ENCODE measurements at places on chromosomes 3 and 15. TPM values are rescaled to one million over a fixed set of nuclear protein-coding genes. Genes with fewer than 3 reads are reported as not detected.
A peak's percentile ranks its signal among the peaks of the same experiment; 100 is the strongest.

Gene FAM81A
- total RNA-seq, result 0.35 TPM

Gene EPHA6
- total RNA-seq, result 0.26 TPM

Gene SIDT1
- total RNA-seq, result 1.5 TPM

Gene MORC1
- not detected for total RNA-seq

Gene A4GNT
- total RNA-seq, result not detected

Gene CCR1
- total RNA-seq, result 39.7 TPM

Gene DUSP7
- 17.2 TPM for total RNA-seq

Gene MPI
- total RNA-seq, result 32.2 TPM

Gene DGKG
- 1.7 TPM for total RNA-seq

Gene RETNLB
- not detected for total RNA-seq

Gene MYZAP
- 65.5 TPM for total RNA-seq

Gene ANKRD63
- not detected for total RNA-seq

Gene PLIN1
- total RNA-seq, result 1,691 TPM

Gene CPB1
- total RNA-seq, result 5.6 TPM

Gene CADPS
- 0.45 TPM for total RNA-seq

- DNase-seq, result no peak
Measured at GRCh38 chr3:101122681-101123080, 129.5 kb upstream of the ABI3BP start.

DNA sequence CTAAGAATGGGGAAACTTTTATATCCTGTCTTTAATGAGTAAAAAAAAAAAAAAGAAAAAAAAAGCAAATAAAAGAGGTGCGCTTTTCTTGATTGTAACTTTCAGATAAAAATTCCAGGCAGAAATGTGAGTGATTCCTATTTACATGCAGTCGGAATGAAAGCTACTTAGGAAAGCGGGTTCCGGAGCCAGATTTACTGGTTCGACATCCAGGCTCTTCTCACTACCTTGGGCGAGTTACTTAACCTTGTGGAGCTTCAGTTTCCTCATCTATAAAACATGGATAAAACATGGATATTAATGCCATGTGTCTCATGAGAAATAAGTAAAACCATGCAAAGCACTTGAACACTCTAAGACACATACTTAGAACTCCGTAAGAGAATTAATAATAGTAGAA, 169.2 kb downstream of the TP63 start:
- no peak for DNase-seq

DNA sequence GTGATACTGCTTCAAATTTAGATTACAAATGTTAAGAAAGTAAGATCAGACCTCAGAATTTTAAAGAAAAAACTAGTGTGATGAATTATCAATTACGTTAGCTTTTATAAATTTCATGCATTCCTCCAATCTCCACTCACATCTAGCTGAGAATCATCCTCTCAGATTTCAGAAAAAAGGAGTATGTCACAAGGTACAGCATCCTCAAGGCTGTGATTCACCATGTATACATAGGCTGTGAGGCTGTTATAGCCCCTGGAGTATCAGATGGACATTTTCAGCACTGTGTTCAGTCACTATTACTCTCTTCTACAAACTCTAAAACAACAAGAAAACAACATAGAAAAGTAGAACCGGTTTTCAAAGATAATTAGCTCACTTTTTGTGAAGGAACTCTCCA, 214.4 kb downstream of the PCCB start:
- DNase-seq, result no peak

- DNase-seq, result peak; percentile 84
Measured at GRCh38 chr3:42685363-42685881, at the start of gene KLHL40. Gene KLHL40 (plus strand): TSS chr3:42685537. CDS start chr3:42685619, 82 bp downstream.

DNA sequence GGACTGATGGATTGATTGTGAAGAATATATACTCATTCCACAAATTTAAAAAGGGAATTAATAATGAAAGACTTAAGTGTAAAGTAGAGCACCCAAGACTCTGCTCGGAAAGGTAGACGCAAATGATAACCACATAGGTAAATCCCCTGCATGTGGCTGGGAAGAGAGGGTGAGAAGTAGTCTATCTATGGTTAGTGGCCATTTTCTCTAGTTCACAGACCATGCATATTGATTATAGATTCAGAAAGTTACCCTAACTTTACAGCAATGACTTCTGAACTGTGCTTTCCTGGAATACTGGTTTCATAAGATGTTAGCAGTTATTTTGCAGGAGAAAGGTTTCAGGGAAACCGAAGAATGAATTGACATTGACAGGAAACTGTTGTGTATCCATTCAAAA, 51.7 kb downstream of the CASR start:
- no peak for DNase-seq

- DNase-seq, result peak; percentile 57
Measured at GRCh38 chr3:14319654-14320182, 82.7 kb upstream of the SLC6A6 start.

DNA sequence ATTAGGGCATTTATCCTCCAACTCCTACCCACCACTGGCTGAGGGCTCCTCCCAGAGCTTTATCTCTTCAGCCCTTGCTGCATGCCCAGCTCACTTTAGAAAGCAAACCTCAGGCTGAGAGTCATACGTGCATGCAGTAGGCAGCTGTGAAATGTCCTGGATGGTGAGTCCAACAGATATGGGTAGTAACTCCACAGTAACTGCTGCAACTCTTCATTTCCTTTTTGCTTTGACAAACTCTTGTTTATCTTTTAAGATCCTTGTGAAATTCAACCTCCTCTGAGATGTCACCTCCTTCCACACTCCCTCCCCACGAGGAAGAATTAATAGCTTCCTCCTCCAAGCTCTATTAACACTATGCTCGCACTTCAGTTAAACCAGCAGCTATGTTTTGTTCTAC, 35.9 kb upstream of the CTNNB1 start:
- DNase-seq, result no peak

DNA sequence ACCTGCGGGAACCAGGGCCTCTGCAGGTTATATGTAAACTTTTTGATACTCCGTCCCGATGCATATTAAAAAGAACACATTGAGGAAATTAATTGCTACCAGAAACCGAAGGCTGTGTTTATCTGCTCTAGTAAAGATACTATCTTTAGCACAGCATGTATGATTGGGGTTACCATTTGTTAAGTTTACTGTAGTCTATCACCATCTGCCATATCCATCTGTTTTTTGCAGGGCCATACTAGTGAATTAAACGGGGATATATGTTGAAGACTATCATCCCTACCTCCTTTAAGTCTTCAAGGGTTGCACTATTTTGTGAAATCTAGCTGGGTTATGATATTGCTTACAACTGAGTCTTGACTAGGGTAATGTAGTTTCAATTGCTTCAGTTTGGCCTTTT, 597.0 kb downstream of the SQOR start:
- no peak for DNase-seq

DNA sequence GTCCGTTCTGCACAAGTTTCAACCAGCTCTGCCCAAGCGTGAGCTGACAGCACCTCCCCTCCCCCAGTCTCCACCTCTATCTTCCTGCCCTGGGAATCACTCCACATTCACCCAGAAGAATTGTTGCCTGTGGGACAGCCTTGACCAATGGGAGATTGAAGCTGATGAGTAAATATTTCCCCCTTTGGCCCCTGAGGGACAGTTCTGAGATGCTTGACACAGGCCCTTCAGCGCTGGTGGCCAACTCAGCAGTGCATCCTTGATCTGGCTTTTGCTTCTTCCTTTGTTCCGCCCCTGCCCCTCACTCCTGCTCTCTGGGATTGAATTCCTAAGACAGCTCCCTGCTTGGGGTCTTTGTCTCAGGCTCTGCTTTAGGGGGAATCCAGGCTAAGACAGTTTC, 13.1 kb upstream of the SKIC8 start:
- DNase-seq, result peak; percentile 20

DNA sequence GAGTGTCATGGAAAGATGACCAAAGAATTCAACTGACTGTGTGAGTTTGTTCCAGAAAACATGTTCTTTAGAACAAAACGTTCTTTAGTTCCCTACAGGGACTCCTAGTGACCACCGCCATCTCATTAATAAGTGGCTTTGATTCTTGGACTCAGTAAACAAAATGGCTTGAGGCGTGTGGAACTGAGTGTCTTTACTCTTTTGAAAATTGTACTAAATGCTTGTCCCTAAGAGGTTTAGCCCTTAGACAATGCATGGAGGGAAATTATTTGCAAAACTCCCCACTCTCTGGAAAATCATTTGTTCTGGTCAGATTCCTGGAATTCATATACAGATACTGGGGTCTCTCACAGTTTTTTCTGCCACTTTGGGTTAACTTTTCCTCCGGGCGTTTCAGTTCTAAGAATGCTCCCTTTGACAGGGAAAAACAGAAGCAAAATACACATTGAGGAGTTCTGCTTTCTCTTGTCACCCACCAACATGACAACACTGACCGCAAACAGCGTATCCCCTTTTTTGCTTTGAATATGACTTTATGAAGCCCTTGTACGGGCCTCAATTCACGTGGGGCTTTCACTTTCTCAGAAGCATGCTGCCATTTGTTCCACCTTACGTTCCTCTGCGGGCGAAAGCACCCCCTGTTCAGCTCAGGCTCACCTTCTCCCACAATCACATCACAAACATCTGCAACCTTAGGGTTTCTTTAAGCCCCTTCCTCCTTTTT, 15.3 kb upstream of the NRROS start:
- no peak for DNase-seq

- no peak for DNase-seq
Measured at GRCh38 chr3:121998030-121998580, 23.9 kb downstream of the ILDR1 start.

GRCh38 chr3:48739617-48739954, 22.6 kb upstream of the IP6K2 start:
- DNase-seq, result no peak

- DNase-seq, result no peak
Measured at GRCh38 chr3:117507958-117508357, 798.4 kb downstream of the TUSC7 start.

DNA sequence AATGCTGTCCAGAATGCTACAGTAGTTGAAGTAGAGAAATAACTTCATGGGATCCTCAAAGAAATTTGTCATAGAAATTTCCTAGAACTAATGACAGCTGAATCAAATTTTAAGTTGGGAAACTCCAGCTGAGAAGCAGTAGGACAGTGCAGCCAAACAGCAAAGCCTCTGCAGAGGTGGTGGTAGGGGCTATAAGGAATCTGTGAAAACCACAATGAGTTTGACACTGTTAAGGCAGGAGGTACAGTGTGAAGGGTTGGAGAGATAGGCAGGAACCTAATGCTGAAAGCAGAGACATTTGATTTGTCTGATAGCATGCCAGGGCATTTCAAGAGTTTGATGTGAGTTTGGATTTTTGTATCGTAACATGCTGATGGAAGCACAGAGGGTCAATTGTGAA, 22.0 kb downstream of the ASTE1 start:
- DNase-seq, result no peak

DNA sequence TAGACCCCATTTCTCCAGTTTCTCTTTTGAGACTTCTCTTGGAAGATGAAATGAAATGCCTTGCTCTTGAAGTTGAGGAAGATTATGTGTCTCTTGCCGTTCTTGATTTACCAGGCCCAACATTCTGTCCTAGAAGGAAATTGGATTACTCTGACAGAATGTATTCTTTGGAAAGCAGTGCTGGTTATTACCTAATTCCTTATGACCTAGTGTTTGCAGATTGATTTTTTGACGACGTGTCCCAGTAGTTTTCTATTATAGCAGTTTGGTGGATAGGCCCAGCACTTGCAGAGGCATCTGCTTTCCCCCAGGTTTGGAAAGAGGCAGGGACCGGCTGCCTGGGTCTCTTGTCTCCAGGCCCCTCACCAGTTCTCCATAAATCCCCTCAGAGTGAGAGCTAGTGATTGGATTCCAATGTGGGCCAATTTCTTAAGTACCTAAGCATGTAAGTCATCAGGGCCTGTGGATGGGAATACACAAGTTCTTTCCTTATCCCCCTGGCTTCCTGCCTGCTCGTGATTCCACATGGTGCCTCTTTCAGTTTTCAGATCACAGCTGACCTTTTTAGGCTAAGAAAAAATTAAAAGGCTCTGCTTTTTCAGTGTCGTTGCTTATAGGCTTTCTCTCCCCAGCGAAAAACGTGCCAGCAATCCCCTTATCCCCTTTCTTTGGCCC, 50.2 kb downstream of the EPHB3 start:
- DNase-seq, result no peak

DNA sequence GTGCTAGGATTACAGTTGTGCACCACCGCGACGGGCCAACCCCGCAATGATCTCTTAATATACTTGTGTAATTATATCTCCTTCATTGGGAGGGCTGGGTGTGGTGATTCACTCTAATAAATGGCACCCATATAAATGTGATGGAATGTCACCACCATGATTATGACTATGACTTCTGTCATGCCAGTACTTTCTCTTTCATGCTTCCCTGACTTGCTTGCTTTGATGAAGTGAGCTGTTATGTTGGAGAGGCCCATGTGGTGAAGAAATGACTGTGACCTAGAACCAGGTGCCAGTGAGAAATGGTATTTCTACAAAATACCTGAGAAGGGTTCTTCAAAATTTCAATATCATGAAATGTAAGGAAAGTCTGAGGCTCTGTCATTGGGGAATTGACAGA, 24.4 kb upstream of the TP63 start:
- no peak for DNase-seq

DNA sequence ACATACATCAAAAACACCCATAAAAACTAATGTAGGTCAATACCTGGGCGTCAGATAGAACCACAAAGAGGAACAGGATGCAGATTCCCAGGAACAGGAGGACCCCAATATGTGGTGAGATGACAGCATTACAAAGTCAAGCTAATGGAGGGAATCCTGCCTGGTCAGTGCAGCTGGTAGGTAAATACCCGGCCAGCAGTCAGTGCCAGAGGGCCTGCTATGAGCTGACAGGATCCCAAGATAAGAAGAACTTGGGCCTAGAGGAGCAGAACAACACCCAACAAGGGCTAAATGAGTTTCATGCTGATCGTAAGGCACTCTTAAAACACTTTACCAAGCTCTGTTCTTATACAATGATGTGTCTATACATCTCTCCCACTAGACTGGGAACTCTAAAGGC, 61.2 kb upstream of the KCNMB2 start:
- no peak for DNase-seq

GRCh38 chr15:84668221-84668982, 10.4 kb upstream of the NMB start:
- DNase-seq, result no peak

DNA sequence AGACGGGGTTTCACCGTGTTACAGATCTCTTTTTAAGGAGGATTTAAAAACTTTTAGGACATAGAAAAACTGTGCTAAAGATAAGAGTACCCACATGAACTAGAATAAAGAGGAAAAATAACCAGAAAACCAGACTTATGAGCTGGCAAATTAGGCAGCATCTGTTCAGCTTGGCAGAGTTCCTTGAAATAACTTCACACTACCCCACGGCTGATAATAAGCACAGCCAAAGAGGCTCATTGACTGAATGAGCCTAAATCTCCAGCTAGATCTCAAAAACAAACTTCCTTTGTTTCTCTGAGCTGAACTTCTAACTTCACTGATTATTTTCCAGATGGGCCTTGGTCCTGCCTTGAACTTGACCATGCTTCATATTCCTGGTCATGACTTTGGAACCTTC, 26.7 kb upstream of the PIK3R4 start:
- DNase-seq, result no peak

- DNase-seq, result no peak
Measured at GRCh38 chr3:15724446-15724845, 73.3 kb downstream of the ANKRD28 start.

DNA sequence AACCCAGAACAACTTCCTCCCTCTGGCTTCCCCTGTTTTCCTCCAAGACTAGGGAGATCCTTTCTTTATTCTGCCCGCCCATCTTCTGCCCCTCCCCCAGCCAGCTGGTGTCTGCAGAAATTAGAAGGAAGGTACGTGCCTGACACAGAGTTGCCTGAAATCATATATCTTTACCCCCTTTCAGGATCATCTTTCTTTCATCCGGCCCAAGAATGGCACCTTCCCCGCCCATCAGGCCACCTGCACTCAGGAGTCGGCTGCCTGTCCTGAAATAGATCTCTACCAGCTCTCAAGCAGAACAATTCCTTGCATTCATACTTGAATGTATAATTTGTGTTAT, 133.7 kb downstream of the VGLL4 start:
- no peak for DNase-seq

GRCh38 chr15:58437531-58438105, 5.8 kb downstream of the LIPC start:
- DNase-seq, result peak; percentile 68

Measured in mesenteric fat pad (tissue), 1 donor.